ENCODE measurements at places on chromosomes 7 and 10.

DNA sequence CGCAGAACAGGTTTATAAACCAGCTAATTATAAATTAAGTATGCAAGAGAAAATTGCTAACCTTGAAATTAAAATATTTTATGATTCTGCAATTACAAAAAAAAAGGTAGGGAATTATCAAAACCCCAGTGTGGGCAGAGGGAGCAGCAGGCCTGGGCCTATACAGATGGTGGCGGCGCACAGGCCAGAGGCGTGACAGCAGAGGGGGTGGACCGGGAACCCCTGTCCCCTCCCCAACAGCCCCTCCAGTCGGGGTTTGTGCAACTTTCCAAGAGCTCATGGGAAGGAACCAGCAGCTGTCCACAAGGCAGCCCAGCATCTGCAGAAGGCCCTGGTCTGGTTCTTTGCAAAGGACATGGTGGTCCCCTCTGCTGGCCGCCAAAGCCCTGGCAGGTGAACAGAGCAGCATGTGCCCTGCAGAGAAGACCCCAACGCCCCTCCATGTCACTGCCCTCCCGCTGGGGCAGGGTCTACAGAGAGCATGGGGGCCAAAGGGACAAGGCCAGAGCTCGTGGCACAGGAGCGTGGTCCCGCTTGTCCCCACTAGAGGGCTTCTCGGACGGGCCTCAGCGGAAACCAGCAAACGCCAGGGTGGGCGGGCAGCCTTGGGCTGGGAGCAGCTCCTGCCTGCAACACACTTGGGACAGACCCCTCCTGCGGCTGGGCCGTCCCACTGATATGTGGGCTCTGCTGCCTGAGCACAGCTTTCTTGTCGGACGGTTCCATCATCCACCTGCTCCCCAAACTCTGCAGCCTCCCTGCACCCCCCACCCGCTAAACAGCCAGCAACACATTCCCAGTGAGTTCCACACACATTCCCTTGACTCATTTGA is 75.1 kb downstream of the EBF3 start:
- DNase-seq = no peak

GRCh38 chr10:127332631-127333030 is 136.2 kb upstream of the INSYN2A start:
- DNase-seq = peak; percentile 38

DNA sequence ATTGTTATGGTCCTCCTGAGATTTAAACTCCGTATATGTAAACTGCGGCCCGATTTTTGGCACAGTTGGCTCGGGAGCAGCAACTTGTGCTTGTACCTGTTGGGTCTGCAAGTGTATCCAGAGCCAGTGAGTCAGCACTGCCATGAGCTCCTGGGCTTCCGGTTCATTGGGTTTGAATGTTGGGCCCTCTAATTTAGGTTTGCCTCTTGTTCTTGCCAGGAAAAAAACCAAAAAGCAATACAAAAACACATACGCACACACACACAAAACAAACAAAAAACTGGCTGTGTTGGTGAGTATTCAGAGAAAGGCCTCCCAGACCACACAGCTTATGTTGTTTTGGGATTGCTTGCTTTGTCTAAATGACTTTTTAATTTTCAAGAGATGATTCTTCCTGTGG is 26.3 kb downstream of the SND1 start:
- peak; percentile 23 for DNase-seq

DNA sequence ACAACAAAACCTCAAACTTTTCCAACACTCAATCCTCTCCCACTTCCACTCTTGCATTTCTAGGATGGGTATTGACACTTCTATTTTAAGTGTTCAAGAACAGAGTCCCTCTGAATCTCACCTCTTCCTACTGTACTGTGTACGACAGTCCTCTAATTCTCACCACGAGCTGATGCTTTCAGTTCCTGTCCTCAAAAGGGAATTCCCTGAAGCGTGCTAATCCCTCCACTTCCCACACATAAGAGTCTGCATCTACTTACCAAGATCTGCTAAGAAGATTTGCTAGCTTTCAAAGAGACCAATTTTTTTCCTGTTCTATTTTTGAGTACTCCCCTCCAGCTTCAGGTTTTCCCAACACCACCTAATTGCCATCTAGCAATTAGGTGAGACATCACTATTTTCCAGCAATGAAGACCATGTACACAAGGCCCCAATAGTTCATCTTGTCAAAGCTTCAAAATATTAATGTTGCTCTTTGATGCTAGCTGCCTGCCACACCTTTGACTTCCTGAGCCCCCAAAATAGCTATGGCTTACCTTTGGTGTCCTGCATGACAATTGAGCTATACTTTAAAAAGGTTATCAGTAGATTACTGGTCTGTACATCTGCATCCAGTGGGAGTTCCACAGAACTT is 54.4 kb downstream of the ARMH3 start:
- no peak for DNase-seq

DNA sequence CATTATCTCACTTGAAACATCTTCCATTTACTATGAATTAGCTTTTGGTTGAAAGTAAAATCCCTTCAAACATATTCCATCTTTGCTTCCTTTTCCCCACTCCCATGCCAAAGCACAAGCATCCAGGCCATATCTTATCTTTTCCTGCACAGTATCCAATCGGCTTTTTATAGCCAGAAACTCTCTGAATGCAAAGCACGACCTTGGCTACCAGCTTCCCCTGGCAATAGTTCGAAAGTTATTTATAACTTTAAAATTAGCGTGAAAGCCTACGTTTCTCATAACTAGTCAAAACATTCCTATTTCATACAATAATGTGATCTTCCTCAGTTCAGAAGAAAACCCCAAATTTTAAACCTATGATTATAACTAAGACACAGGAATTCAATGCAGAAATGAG is 440 bp downstream of the CTNNA3 start:
- DNase-seq = no peak

DNA sequence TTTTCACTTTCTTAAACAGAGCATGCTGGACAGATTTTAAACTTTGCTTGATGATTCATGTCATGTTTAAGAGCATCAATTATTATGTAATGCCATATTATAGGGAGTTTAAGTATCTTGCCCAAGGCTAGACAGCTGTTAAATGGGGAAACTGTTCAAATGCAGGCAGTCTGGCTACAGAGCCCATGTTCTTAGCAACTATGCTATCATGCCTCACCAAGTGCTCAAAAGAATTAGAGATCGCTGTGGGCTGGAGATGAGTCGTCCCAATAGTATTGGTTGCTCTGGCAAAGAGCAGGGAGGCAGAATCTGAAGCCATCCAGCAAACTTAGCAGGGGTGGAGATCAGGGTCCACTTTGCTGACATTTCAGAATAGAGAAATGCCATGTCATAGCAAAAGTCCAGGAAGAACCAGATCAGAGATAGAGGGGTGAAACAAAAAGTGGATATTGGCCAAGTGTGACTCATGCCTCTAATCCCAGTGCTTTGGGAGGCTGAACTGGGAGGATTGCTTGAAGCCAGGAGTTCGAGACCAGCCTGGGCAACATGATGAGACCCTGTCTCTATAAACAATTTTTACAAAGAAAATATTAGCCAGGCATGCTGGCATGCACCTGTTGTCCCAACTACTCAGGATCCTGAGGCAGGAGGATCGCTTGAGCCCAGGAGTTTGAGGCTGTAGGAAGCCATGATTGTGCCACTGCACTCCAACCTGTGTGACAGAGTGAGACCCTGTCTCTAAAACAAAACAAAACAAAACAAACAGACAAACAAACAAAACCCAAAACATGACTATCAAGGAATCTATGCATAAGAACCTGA is 57.8 kb downstream of the BAMBI start:
- DNase-seq = peak; percentile 79

- DNase-seq = no peak
Measured at GRCh38 chr7:102983602-102984001, 70.8 kb downstream of the LRRC17 start.

GRCh38 chr7:12873571-12873970 is 186.1 kb downstream of the ARL4A start:
- no peak for DNase-seq

- DNase-seq = no peak
Measured at GRCh38 chr7:75931680-75932079, 16.7 kb downstream of the POR start.

- peak; percentile 65 for DNase-seq
Measured at GRCh38 chr10:96133135-96133534, 3.0 kb downstream of the ZNF518A start.

DNA sequence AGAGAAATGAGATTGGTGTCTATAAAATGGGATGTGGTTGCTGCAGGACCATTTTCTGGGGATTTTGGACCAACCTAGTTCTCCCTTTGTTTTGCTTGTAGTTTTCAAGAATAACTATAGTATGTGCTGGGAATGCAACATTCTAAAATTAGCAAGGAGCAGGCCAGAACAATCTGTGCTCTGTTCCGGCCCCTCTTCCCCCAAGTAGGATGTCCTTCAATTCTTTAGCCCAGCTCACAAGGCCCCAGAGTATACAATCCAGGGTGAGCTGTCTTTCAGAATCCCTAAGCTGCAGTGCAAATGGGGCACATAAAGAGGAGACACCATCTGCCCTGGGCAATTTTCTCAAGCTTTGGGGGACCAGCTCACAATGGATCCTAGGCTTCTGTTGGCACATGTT is 809.1 kb downstream of the TNS3 start:
- no peak for DNase-seq

DNA sequence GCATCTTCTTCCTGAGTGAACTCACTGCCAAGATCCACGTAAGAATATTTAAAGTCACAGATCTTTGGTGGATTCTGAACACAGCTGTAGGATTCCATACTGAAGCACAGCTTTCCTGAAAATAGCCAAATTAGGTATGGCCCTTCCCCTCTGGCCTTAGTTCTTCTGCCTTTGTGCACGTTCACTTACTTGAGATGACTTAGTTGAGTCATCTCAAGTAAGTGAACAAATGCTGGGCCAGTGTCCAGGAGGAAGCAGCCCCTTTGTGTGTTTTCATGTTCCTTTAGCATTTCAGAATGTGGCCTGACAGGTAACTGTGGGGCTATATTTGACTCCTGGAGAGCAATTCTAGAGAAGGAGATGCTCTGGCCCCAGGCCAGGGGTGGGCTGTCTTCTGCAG is 51.5 kb downstream of the CCNY start:
- DNase-seq = peak; percentile 77

DNA sequence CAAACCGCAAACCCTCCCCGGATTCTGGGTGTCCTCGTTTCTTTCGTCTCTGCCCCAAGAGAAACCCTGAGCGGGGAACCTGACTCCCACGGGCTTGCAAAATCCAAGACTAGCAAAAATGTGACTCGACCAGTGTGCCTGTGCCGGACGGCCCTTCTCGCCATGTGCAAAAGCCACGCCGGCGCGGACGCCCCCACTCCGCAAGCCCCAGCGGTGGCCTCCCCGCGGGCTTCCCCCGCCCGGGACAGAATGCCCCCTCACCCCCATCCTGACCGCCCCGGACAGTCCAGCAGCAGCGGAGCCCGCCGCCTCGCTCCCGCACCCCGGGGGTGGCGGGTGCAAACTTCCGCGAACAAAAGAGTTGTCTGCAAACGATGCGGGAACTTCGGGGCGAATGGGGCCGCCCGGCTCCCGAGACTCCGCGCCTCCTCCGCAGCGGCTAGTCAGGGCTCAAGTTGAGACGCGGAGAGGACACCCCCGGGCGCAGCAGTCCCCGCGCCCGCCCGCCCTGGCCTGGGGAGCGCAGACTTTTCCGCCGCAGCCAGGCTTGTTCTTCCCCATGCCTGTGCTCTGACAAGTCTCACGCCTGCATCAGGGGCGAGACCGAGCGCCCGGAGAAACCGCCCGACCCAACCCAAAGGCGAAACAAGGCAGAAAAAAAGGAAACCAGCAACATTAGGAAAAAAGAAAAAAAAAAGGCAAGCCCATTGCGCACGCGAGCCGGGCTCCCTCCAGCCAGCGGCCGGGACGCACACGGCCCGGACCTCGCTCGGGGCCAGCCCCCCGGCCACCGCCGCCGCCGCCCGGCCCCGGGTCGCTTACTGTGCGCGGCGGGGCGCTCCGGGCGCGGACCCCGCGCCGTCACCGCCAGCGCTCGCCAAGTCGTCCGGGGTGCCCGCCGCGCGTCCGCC is 732 bp downstream of the FAM53B start:
- peak; percentile 57 for DNase-seq

DNA sequence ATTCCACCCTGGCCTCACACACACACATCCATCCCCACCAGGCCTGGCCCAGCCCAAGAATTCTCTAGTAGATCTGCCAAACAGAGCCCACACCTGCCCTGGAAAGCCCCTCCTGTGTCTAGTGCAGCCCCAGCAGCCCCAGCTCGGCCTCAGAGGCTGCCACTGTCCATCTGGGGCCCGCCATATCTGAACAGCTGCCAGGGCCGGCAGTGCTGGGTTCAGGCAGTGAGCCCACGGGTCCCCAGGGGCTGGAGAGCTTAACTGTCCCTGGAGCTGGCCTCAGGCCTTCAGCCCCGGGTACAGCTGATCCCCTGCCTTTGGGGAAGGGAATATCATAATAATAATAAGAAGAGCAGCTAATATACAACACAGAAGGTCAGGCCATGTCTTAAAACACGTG is 574 bp downstream of the MYL10 start:
- DNase-seq = no peak

- no peak for DNase-seq
Measured at GRCh38 chr10:131963350-131963749, 18.4 kb downstream of the BNIP3 start.

DNA sequence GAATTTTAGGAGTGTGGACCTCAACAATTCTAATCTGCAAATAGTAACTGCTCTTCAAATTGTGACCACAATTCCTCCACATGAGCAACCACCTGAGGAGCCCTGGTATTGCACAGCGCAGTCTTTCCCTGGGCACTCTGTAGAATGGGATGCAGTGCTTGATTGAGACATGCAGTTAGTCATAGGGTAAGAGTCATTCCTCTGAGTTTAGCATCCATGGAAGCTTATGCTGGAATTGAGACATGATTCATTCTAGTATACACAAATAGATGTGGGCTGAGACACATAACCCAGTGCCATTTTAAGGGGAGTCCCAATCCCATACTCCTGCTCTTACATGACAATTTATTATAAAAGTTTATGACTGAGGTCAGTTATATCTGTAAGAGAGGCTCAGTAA is 582.3 kb upstream of the CNTNAP2 start:
- peak; percentile 19 for DNase-seq

DNA sequence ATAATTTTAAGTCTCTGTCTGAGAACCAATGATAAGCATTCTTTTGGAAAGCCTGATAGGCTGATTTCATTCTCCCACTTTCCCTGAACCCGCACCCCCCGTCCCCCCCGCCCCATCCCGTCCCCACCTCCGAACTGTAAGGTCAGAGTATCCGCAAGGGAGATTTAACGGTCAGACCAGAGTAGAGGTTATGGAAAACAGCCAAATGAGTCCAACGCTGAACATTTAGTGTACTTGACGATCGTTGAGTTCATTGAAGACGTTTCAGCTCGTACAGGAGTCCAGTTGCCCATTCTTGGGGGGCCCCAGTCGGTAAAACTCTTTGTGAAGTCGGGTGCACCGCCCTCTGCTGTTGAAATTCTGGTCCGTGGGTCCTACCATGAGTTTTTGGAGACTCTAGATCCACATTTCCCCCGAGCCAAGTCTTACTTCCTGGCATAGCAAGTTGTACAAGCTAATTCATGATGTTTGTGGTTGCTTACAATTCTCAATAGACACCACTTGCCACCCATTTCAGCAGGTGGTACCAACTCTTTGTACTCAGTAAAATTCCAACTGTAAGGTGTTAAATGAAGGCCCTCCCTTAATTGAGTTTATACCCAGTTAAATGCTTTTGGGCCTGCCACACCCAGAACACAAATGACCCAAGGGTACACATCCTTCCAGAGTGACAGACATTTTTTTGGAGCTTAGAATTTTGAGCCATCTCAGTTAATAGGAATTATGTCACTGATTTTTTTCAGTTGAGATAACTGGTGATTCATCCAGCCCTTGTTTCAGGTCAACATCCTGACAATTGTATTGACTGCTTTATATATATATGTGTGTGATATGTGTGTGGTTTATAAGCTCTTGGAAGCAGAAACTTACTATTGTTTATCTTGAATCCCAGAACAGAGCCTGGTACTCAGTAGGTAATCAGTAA is 1.2 kb downstream of the MARCHF5 start:
- DNase-seq = peak; percentile 64

GRCh38 chr7:127943541-127944521 is 87.4 kb downstream of the LRRC4 start:
- DNase-seq = no peak
